ENCODE measurements at places on chromosomes 4 and X. TPM values are rescaled to one million over a fixed set of nuclear protein-coding genes. Genes with fewer than 3 reads are reported as not detected.
A peak's percentile ranks its signal among the peaks of the same experiment; 100 is the strongest.

STBD1 gene
- total RNA-seq: 5.6 TPM

UNC5C gene
- total RNA-seq: not detected

TREX2 gene
- 2.9 TPM for total RNA-seq

SPANXA2 gene
- total RNA-seq: not detected

AR gene
- 0.02 TPM for total RNA-seq

PDCL2 gene
- total RNA-seq: 0.47 TPM

PPBP gene
- total RNA-seq: not detected

RS1 gene
- not detected for total RNA-seq

ODAPH gene
- total RNA-seq: not detected

TMEM150C gene
- total RNA-seq: 1.2 TPM

ARHGEF6 gene
- total RNA-seq: 1.9 TPM

DNA sequence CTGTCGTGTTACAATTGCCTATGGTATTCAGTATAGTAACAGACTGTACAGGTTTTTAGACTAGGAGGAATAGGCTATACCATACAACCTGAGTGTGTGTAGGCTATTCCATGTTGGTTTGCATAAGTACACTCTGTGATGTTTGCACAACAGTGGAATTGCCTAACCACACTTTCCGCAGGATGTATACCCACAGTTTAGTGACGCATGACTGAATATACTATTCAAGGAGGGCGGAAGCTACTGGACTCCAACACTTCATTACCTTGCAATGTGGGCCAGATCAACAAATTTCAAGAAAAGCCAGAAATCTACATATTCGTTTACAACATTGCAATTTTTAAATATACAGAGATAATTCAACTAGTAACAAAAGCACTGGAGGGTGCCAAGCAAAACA lies 317.2 kb downstream of the PDGFC start:
- no peak for DNase-seq

GRCh38 chr4:114927881-114928280 lies 185.5 kb downstream of the NDST4 start:
- no peak for DNase-seq

DNA sequence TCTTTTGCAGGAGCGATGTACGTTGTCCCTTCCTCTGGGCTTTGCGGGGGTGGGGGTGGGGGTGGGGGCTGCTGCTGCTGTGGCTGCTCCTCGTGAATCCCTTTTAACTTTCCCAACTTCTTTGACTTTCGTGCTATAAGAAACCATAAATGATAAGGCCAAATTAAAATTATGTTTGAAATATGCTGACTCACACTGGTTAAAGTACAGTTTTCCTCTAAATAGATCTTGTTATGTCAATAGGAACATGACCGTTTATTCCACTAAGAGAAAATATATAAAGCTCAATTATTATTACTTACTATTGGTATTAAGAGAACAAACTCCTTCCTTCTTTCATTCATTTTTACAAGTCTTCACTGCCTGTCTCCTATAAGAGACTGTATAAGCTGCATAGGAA lies 287.4 kb downstream of the NR3C2 start:
- DNase-seq: no peak

GRCh38 chrX:74613370-74614092 lies 893 bp downstream of the RLIM start:
- DNase-seq: no peak

GRCh38 chr4:145920205-145920604 lies 18.4 kb downstream of the ZNF827 start:
- DNase-seq: no peak

DNA sequence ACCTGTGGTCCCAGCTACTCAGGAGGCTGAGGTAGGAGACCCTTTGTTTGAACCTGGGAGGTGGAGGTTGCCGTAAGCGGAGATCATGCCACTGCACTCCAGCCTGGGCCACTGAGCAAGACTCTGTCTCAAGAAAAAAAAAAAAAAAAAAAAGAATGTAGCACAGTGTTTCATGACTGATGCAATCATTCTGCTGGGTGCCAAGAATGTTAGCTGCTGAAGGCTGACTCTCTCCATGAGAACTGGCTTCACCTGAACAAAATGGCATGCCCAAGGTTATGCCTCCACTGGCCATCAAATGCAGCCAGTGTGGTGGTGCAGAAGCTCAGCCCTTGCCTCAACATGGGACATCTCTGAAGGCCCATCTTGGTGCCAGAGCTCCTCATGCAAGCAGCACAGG lies 412.1 kb downstream of the ADAM29 start:
- DNase-seq: no peak

GRCh38 chrX:15059474-15059873 lies 186.3 kb downstream of the MOSPD2 start:
- DNase-seq: no peak

DNA sequence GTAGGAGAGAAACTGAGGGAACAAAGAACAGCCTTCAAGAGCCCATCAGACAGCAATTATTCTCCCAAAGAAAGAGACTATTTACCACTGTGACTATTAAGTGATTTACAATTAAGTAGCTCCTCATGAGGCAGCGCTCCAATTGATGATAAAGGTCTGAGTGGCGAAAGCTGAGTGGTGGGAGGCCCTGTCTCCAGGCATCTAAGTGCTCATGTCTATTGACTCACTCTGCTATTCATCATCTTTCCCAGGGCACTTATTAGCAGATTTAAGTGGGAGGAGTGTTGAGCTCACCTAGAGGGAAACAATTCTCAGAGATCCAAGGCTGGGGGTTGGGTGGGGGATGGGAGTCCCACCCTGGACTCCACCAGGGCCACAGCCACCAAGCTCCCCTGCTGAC lies 23.3 kb downstream of the AMER1 start:
- no peak for DNase-seq

DNA sequence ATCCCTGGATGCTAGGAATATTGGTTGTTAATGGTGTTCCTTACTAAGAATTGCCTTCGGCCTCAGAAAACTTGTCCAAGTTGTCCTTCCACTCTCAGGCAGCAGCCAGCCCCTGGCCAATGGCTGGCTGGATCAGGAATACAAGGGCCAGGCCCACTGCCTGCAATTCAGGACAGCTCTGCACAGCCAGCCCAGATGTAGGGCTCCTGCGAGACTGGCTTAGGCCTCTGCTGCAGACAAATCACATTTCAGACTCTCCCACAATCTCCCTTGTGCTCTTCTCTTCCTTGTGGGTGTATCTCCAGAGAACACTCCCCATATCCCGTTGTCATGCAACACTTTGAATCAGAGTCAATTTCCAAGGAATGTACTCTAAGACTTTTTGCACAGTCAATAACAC lies 747.6 kb upstream of the FTHL17 start:
- DNase-seq: no peak

GRCh38 chrX:42680666-42681065 lies 97.3 kb downstream of the PPP1R2C start:
- no peak for DNase-seq

DNA sequence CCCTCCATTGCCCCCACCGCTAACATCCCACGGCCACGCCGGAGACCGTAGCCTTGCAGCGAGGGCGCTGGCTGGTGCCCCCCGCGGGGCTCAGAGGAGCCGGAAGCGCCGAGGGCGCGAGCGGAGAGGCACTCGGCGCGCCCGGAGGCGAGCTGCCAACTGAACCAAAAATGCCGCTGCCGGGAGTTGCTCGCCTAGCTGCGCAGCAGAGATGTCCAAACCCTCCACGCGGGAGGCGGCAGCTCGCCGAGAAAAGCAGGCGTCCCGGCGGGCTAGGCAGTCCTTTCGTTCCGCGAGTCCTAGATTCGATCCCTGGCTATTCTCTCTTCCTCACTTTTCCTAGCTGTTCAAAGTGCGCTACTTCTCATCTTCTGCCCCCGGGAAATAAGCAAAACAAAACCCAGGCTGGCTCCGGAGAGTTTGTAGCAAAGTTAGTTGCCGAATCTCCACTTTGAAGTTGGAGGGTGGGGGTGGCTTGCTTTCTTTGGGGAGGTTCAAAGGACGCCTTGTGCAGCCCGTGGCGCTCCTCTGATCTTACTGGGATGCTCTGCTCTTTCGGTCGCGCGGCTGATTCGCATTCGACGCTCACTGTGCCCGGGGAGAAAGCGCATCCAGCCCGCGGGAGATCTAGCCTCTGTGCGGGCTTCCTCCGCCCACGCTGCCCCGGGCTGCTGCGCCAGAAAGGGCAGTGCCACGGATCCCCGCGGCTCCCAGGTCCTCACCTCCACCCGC lies 723 bp downstream of the NKX6-1 start:
- peak; percentile 8 for DNase-seq

DNA sequence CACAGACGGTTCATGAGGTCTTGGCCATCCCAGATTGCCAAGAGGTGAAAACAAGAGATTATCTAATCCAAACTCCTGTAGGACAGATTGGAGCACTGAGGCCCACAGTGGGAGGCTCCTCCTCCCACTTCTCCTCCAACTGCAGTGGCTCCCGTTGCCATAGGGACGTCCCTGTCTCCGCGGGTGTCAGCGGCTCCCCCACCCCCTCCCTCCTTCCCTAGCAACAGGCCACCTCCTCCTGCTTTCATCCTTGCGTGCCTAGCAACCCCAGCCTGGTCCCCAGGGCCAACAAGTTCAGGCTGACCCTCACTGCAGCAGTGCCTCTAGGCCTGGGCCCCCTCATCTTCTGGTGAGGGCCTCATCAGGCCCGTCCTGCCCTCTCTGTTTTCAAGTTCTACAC lies 6.8 kb upstream of the IQSEC2 start:
- no peak for DNase-seq

- no peak for DNase-seq
These were observed 234.7 kb downstream of the LDB2 start for GRCh38 chr4:16663732-16664131.

- DNase-seq: no peak
These were observed 1.6 kb downstream of the EGF start for GRCh38 chr4:109914322-109914721.

DNA sequence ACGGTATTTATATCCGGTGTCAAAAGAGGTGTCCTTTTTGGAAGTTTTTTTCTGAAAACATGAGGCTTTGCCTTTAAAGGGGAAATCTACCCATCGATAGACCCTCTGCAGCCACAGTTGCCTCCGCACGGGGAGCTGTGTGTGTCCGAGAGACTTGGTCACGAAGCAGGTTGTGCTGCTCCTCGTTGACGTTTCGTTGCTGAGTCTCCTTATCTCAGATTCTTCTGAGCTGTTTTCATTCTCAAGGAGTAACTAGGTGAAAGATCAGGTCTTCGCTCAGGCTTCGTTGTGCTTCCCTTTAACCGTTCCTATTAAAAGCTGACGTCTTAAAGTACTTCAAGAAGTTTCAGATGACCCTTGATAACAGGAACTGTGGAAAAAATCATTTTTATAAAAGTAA lies 23.8 kb downstream of the TRMT44 start:
- DNase-seq: no peak

DNA sequence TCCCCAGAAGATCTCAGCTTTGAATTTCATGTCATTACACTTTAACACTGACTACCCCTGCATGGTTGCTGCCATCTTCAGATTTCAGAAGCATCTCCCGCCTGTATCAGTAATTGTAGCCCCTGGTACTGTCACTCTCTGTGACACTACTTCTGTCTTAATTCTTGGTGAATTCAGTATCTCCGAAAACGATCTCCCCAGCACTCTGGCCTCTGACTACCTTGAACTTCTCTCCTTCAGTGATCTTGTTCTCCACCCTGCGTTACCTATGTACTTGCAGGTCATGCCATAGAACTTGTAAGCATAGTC lies 53.8 kb upstream of the ABCG2 start:
- no peak for DNase-seq

GRCh38 chrX:75746891-75747639 lies 38.0 kb downstream of the MAGEE2 start:
- DNase-seq: no peak

DNA sequence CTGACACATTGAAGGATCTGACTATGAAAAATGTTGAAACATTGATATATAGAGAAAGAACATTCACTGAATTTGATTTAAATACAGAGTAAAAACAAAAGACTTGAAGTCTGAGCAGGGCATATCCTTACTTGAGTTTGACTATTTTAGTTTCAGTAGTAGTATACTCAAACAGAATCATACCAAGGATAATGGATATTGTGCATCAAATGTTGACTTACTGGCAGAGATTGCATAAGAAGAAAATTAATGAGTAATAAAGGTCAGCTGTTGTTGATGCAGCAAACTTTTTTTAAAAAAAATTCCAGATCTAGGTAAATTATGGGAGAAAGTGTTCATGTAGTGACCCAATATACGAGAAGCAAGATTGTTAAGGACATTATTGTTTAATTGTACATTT lies 94.5 kb upstream of the APOOL start:
- no peak for DNase-seq

DNA sequence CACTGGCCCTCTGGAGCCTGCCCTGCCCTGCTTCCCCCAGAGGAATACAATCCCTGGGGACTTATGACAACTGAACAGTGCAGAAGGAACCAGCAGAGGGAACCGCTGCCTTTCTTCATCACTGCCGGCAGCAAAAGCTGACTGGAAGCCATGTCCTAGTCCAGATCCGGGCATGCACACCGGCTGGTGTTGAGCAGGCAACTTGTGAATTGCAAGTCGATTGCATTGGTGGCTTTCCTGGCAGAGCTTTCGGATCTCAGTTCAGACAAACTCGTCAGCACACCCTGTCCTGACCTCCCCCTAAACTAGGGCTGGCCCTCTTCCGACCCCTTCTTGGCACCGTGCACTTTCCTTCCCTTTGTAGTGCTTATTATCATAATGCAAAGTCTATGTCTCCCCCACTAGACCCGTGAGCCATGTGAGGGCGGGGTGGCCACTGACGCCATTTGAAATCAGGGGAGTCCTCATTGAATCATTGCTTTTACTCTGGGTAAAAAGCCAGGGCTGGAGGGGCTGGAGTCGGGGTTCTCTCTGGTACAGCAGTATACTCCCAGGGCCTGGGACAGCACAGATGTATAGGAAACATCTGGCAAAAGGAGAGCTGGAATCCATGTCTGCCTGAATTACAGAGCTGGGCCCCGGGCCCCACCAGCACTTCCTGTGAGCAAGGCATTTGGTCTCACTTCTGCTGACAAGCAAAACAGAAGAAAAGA lies 1.8 kb downstream of the ARHGAP4 start:
- no peak for DNase-seq

DNA sequence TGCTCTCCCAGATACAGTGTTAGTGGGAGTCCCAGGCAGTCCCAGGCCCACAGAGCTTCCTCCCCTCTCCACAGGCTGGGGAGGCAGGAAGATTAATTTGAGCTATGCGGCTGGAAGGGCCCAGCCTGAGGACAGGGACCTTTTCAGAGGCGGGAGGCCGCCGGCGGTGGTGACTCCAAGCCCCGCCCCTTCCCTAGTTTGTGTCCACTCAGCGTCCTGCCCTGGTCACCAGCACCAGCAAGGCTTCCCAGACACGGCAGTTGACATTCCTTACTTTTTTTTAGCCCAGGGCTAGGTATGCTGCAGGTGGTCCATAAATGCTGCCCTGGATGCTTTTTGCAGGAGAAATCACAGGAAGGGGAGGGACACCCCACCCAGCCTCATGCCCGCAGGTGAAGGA lies 67.7 kb upstream of the LRPAP1 start:
- no peak for DNase-seq

Data from HCT116 (cell line).